NCI-H510A (cell line): ENCODE measurements at places on chromosomes 4 and X.

- DNase-seq = no peak
Measured at GRCh38 chr4:35938936-35939335, 305.4 kb downstream of the ARAP2 start.

- no peak for DNase-seq
Measured at GRCh38 chrX:2696698-2697215, 5.7 kb downstream of the CD99 start.

DNA sequence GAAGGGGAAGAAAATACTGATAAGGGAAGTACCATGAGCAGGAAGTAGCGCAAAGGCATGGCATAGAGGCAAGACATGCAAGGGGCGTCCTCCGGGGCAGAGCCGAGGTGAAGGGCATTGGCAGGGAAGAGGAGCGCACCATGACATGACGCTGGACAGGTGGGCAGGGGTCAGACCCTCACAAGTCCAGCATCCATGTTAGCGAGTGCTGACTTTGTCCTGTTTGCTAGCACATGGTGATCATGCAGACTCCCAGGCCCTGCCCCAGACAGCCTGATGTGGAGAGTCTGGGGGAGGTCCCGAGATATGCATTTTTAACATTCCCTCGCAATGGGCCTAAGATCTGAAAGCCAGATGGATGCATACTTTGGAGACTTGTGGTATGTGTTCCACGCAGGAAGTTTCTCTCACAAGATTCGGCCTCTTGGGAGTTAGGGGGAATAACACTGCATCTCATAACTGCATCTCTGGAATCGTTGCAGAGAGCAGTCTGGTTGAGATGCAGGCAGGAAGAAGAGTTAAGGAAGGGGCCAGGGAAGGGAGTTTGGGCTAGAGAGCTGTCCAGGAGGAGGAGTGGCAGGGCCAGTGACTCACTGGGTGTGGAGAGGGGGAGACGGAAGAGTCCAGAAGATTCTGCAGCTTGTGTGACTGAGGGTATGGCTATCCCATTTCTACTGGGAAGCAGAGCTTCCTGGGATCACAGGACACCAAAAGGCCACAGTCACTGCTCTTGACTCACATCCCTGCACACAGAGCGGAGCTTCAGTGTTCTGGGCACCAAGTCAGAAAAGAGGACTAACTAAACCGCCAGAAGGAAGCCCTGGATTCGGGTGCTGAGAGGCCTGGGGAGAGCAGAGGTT, 59.7 kb downstream of the FAM184B start:
- DNase-seq = no peak

DNA sequence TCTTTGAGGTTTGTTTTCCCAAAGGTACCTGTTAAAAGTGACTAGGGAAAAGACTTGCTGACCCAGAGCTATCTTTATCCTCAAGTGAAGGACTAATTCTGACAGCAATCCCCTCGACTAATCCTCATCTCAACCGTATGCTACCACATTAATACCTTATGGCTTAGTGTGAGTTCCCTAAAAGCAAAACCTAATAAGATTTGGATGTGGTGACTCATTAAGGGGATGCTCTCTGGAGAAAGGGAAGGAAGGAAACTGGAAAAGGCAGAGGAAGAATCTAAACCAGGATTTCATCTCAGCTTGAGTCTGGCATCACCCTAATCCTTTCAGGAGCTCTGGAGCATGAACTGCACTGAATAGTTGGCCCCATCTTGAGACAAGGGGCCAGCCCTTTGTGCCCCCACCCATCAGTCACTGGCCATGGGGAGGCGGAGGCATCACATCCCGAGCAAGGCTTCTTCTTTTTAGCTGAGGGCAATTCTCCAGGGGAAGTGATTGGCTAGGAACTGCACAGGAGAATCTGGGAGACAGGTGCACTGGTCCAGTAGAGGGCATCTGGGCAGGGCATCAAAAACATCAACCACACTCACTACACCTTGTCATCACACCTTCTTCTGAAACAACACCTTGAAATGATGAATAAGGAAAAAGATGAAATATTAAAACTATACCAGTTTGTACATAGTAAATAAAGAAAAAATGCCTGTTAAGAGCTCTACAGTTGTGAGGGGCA, 6.9 kb upstream of the BBS7 start:
- DNase-seq = no peak

- DNase-seq = no peak
Measured at GRCh38 chr4:13521047-13521446, 23.3 kb downstream of the NKX3-2 start.

DNA sequence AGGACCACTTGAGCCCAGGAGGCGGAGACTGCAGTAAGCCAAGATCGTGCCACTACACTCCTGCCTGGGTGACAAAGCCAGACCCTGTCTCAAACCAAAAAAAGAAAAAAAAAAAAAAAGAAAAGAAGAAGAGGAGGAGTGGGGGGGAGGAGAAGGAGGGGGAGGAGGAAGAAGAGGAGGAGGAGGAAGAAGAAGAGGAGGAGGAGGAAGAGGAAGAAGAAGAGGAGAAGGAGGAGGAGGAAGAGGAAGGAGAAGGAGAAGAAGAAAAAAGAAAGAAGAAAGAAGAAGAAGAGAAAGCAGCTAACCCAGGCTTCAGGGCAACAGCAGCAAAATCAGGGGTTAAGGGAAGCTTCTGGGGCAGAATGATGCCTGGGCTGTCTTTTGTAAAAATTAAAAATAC, 27.5 kb downstream of the VMA21 start:
- no peak for DNase-seq

DNA sequence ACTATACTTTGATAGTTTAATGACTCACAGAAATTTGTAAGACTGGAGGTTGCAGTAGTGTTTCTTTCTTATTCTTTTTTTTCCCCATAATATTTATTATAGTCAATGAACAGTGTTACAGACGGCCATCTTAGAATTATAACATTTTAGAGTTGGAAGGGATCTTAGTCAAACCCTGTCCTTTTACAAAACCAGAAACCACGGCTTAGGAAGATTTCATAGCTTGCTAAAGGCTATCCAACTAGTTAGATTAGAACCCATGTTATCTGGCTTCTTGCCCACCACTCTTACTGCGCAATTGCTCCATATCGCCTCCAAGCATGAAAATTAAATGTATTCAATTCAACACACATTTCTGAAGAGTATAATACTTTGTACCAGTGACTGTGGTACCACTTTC, 1.1 kb downstream of the XIAP start:
- DNase-seq = no peak

- DNase-seq = no peak
Measured at GRCh38 chr4:188015025-188015940, 19.7 kb downstream of the ZFP42 start.

GRCh38 chr4:8403976-8404375, 36.5 kb downstream of the ACOX3 start:
- no peak for DNase-seq

- no peak for DNase-seq
Measured at GRCh38 chr4:8391972-8392371, 48.6 kb downstream of the ACOX3 start.

- no peak for DNase-seq
Measured at GRCh38 chr4:88761861-88762523, 64.4 kb upstream of the NAP1L5 start.

DNA sequence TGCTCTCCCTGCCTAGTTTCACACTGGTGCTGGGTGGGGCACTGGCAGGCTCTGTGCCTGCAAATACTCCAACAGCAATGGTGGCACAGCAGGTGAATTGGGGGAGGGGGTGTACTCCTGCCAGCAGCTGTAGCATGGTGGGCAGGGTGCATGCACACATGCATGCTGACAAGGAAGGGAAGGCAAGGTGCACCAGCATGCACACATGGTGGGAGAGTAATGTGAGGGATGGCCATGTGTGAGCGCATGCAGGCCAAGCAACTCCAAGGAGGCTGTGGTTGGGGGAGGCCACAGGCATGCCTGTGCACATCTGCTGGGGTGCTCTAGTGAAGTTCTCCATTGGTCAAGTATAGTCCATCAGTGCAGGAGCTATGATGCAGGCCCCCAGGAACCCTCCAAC, 54.5 kb upstream of the INPP4B start:
- DNase-seq = no peak

DNA sequence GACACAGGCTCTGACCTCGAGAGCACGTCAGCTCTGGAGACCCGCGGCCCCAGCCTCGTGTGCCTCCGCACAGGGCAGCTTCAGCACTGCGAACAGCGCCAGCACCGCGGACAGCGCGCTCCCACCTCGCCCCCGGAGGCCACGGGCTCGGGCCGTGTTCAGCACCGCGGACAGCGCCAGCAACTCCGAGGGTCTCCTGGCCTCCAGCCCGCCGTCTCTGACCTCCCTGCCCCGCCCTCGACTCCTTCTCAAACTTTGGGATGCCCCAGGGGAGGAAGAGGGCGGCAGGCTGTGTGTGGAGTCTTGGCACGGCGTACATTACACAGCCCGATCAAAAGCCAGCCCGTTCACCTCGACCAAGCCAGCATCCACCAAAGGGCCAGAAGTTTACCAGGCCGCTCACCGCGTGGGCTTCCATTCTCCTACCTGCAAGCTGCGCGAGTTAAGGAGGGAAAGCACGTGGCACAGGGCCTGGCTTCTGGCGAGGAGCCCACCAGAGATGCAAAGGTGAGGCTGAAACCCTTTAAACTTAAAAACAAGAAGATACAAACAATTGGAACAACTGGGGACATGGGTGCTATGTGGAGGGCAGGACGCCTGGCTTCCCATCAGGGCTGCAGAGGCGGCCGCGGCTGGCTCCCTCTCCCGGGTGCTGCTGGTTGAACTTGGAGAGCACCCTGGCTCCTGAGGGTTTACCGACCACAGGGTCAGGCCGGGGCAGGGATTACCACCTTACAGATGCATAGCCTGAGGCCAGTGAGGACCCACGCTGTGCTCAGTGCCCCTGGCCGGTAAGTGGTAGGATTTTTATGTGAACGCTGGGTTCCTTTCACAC, 4.5 kb upstream of the NKX1-1 start:
- no peak for DNase-seq

GRCh38 chr4:10841697-10842096, 157.1 kb upstream of the CLNK start:
- DNase-seq = no peak

DNA sequence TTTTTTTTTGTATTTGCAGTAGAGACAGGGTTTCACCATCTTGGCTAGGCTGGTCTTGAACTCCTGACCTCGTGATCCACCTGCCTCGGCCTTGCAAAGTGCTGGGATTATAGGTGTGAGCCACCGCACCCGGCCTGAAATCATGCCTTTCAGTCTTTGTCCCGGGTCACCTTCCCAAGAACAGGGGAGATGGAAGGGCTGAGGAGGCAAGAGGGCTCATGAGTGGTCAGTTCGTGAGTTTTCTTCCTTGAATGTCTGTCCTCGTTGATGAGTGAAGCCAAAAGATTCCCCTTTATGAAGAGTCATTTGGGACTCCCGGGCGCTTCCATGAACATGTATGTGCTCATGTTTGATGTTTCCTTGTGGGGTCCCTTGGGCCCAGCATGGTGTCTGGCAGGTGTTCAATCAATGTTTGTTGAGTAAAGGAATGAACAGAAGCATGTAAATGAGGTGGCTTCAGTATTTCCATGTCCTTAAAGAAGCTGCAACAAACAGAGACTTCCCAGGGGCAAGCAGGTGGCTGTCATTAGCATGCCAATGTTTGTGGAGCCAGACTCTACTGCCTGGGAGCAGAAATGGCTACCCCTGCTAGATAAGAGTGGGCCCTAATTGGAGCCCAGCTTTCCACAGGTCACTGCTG, 3.4 kb upstream of the SEPTIN6 start:
- no peak for DNase-seq

GRCh38 chrX:139203651-139204570, 326.6 kb upstream of the F9 start:
- DNase-seq = no peak

DNA sequence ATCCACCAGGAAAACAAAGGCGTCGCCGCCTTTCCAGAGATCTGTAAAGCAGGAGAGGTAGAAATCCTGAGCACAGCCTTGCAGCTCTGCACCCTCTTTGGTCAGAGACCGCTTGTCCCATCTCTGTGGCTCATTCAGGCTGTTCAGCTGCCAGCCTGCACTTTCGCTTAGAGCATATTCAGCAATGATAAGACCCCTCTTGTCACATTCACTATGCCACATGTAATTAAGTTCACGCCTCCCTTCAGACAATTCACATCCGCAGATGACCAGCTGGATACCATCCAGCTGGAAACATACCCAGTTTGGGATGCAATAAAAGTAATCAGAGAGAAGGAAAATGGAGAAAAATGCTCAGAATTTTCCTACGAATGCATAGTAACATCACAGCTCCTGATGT, 335.4 kb downstream of the UNC5C start:
- DNase-seq = no peak

- DNase-seq = no peak
Measured at GRCh38 chr4:38145741-38146140, 185.5 kb downstream of the PTTG2 start.

GRCh38 chr4:154593868-154594267, 3.3 kb upstream of the FGA start:
- DNase-seq = no peak

- no peak for DNase-seq
Measured at GRCh38 chrX:120731386-120731785, 101.5 kb upstream of the C1GALT1C1 start.

DNA sequence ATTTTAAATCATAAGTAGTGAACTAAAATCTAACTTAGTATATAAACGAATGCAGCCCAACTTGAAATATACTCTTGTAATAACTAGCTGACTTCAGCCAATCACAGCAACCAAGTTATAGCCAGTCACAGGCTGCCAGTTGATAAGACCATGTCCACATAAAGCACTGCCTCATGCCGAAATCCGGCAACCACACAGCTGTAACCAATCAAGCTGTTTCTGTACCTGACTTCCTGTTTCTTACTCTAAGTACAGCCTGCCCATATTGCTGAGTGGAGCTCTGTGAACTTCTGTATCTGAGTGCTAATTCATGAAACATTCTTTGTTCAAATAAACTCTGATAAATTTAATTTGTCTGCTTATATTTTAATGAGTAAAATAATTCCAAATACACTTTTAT, 805.3 kb upstream of the EPHA5 start:
- no peak for DNase-seq

DNA sequence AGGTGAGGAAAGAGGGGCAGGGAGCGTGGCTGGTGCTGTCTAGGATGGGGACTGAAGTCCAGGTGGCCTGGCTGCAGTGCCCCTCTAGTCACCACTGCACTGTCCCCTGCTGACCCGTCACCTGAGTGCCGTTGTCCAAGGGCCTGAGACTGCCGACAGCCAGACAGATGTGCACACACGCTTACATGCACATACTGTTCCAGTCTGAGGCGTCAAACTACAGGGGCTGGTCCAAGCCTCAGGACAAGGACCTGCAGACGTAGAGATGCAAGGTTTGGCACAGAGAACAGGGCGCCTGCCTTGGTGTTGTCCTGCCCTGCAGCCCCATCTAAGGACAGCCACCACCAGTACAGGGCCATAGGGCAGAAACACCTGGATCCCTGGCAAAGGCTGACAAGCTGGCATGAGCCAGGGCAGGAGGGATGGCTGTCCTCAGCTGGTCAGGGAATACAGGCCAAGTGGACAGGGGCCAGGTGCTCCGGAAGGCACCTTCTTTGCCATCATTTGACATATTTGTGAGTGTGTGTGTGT, 1.7 kb downstream of the SLC2A9 start:
- no peak for DNase-seq
